Lower leg skin (tissue), 4 donors: ENCODE measurements at places on chromosomes 12 and 14.

DNA sequence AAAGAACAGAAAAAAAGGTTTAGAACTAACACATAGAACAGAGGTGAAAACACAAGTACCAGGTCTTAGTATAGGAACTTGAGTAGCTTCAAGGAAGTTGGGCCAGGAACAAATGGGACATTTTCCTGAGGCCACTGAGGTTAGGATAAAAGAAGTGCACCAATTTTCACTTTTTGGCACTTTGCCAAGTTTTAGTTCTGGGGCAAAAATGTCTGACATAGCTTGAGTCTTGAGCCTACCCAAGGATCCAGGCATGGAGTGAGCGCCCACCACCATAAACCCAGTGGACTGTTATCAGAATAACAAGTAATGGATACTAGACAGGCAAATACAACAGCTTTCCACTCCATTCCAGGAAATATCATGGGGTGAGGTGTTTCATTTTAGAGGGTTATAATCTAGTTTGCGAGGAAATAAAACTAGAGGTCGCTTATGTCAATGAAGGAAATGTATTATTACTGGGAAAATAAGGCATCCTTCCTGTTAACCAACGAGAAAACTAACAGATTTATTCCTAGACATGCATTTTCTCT, 199.7 kb upstream of the HMGA2 start:
- no peak for DNase-seq

GRCh38 chr12:6959058-6959804, 8.1 kb downstream of the PTPN6 start:
- peak; percentile 87 for DNase-seq

GRCh38 chr12:120468821-120469449, 613 bp downstream of the SRSF9 start:
- no peak for DNase-seq

- no peak for DNase-seq
Observed at GRCh38 chr12:75086091-75087038, 123.3 kb downstream of the KCNC2 start.

DNA sequence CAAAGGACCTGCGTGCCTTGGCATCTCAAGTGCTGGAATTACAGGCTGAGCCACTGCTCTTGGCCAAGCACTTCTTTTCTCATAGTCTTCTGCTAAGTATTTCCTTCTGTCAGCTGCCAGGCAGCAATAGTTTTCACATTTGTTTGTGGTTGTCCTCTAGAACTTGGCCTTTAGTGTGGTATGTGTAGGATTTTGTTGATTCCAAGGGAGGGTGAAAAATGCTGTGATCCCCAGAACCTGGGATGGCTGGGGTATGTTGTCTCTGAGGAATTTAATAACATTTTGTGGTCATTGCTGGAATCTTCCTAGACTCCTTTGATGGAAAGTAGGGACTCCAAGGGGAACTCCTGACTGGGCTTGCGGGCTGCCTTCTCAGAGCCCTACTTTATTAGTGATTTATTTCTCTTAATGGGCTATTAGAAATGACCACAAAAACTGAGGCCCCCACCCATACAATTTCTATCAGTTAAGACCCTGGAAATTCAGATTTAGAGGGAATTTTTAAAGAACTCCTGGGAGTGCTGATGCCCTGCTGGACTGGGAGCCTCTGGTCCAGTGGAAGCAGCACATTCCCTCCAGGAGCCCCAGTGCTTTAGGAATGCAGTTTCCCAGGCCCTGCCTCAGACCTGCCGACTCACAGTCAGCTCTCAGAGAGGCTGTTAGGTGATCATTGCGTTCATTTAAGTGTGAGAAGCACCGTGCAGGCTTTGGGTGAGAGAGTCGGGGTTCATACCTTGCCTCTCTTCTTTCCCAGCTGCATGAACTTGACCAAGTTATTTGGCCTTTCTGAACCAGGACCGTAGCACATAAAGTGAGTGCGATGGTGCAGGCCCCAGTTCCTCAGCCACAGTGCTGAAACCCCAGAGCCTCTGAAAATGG, 22.7 kb downstream of the TRAF3 start:
- DNase-seq = no peak

DNA sequence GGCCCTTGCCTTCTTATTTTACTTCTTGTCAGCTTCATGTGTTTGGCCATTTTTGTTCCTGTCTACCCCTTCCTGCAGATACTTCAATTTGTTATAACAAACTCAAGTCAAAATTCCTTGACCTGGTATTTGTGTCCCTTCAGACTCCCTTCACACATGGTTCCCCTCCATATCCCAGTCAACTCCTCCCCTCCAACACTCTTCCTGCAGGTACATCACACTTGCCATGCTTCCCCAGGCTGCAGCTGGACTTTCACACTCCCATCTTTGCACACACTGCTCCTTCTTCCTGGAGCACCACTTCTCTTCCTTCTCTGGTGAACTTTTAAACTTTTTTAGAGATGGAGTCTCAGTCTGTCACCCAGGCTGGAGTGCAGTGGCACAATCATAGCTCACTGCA, 18.9 kb upstream of the FIGNL2 start:
- no peak for DNase-seq

DNA sequence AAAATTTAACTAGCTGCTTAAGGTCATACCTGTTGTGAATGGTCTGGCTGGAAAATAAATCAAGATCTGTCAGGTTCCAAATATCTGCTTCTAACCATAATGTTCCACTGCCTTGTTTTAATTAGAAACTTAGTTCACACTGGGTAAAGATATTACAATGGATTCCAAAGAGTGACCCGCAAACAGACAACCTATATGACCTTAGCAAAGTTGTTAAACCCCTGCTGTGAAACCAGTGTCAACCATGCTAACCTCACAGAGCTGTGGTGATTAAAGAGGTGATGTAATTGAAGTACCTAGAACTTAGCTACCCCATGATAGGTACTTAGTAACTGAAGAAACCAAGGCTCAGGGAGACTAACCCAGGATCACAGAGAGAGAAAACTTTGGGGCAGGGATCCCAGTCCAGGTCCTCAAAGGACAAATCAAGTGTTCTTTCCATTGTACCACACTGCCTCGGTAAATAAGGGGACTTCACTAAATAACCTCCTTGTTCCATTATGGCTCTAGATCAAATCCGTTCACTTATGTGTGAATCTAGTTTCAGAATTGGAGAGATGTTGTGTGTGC, 2.2 kb downstream of the GUCY2C start:
- DNase-seq = no peak

DNA sequence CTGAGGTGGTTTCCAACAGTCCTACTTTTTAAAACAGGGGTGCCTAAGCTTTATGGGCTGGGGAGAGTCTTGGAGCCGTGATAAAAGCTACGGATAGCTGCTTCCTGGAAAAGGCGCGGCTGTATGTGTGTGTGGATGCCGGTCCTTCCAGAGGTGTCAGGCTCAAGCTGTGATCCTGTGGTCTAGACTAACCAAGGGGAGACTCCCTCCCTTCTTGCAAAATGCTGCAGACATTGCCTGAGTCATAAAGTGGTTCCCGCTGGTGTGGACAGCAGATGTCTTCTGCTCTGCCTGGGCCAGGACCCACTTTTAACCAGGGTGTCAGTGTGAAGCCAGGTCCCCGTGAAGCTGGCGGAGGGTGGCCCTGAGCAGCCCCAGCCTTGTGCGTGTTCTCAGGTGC, 37.8 kb downstream of the CCDC92 start:
- DNase-seq = no peak

DNA sequence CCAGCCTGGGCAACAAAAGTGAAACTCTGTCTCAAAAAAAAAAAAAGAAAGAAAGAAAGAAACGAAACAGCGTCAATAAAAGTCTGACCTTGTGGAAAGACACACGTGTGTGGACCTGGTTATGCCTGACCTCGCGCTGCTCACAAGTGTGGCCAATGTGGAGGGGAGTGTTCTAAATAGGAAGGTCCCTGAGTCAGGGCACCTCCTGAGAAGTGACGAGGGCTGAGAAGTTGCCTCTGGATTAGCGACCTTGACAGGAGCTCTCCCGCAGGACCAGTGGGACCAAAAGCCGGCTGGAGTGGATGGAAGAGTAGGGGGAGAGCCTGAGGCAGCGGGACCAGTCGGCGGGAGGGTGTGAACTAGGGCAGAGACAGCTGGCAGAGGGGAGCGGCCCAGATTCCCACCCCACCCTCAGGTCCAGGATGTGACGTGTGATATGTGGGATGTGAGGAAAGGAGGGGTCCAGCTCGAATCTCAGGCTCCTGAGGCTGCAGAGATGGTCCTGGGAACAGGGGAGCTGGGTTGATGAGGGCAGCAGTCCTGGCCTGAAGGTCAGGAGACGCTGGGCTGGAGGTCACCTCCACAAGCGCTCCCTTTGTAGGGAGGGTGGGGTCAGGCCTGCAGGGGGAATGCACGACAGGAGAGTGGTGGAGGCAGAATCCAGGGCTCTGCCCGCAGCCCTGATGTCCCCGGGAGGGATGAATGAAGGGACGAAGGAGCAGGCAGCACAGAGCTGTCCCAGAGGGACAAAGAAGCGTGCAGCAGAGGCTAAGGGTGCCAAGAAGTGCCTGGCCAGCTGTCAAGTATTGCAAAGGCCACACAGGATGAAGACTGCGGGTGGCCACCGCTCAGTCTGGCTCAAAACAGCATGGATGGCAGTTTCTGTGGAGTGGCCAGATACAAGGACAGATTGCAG, 24.8 kb upstream of the GPR68 start:
- no peak for DNase-seq

- DNase-seq = peak; percentile 14
Observed at GRCh38 chr14:101709962-101710931, 51.3 kb upstream of the PPP2R5C start.

- DNase-seq = peak; percentile 24
Observed at GRCh38 chr12:123971770-123972456, 718 bp downstream of the CCDC92 start.

GRCh38 chr12:131115766-131116467, 162.2 kb downstream of the ADGRD1 start:
- DNase-seq = no peak

DNA sequence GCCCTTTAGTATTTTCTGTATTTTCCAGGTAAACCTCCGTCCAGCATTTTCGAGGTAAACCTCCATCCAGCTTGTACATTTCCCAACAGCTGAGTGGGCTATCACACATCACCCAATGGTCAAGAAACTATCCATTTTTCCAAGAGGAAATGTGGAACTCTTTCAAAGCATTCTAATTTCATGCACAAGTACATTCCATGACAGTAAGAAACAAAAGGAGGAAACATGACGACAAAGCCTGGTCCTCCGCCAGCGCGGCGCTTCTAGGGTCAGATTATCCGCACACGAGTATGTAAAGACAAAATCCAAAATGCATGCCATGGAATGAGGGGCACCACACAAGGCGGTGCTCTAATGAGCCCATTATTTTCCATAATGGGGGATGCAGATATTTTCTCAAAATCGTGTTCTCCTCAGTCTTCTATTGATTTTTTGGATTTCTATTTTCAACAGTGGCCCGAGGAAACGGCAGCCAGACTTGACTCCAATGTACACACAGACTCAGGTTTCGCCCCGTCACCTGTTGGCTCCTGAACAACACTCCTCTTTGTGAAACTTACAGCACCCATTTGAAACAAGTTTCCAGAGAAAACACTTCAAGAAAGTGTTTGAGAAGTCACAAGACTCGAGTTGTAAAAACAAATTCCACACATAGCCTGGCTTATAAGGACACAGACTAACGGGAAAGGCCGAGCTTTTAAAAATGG, 107.4 kb downstream of the PRICKLE1 start:
- DNase-seq = no peak

- no peak for DNase-seq
Observed at GRCh38 chr12:52316701-52317100, 4.5 kb downstream of the KRT83 start.

- peak; percentile 76 for DNase-seq
Observed at GRCh38 chr12:52522346-52523011, 2.3 kb upstream of the KRT5 start.

DNA sequence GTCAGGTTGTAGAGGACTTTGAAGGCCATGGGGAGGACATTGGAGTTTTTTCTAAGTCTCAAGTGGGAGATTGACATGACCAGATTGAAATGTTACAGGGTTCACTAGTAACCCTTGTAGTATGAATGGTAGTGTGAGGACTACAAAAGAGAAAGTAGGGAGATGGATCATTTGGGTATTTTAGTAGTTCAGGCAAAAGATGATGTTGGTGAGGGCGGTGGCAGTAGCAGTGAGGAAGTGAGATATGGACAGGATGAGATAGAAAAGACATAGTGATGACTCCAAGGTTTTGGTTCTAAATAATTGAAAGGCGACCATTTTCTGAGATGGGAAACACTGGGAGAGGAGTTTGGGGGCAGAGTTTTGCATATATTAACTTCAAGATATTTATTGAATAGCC, 94.2 kb upstream of the CNTN1 start:
- no peak for DNase-seq

- no peak for DNase-seq
Observed at GRCh38 chr12:64571411-64571810, 38.9 kb upstream of the RASSF3 start.

- DNase-seq = no peak
Observed at GRCh38 chr12:82690006-82690405, 3.3 kb downstream of the TMTC2 start.

GRCh38 chr14:32252030-32252670, 49.1 kb upstream of the RNU6-8 start:
- peak; percentile 58 for DNase-seq

DNA sequence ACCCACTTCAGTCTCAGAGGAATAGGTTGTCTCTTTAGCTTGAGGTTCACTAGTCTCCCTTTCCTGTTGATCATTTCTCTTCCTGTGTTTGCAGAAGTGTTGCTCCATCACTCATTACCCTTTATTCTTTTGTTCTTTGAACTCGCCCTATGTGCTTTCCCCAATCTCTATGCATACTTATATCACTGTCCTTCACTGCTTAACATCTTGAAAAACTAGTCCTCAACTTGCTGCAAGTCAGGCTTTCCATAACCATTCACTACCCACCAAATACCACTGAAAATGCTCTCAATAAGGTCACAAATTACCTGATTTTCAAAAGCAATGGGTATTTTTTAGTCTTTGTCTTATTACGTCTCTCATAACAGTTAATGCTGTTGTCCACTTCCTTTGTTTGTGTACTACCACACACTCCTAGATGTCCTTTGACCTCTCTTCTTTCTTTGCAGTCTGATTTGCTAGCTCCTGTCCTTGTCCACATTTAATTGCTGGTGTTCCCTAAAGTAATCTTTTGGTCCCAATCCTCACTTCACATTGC, 80.8 kb downstream of the RIC8B start:
- DNase-seq = no peak

GRCh38 chr12:82898441-82898840, 211.7 kb downstream of the TMTC2 start:
- DNase-seq = no peak

DNA sequence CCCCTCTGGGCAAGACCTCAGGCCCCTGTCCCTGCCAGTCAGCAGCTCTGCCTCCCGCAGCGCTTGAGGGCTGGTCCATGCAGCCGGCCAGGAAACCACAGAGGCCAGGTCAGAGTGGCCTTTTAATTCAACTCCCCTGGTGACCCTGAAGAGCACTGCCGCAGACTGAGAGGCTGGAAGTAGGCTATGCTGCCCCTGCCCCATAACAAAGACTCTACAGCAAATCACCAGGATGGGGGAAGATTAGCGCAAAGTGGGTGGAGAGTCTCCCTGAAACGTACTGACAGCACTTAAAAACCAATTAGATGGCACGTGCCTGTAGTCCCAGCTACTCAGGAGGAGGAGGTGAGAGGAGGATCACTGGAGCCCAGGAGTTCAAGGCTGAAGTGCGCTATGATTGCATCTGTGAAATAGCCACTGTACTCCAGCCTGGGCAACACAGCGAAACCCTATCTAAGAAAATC, 70.5 kb downstream of the ITPK1 start:
- DNase-seq = no peak

- no peak for DNase-seq
Observed at GRCh38 chr14:100332071-100332639, 9.0 kb downstream of the SLC25A47 start.

GRCh38 chr12:64273527-64274403, 51.7 kb upstream of the KICS2 start:
- DNase-seq = no peak

GRCh38 chr12:101793401-101793800, 37.4 kb downstream of the GNPTAB start:
- no peak for DNase-seq

- DNase-seq = no peak
Observed at GRCh38 chr14:100873096-100873482, 30.4 kb downstream of the RTL1 start.
